Stimulated activated CD4-positive, alpha-beta T cell treated with anti-CD3 and anti-CD28 coated beads, Interleukin-15, amount 100 ng/mL, for 1 hour (primary cell): ENCODE measurements at places on chromosomes 6 and 20.

DNA sequence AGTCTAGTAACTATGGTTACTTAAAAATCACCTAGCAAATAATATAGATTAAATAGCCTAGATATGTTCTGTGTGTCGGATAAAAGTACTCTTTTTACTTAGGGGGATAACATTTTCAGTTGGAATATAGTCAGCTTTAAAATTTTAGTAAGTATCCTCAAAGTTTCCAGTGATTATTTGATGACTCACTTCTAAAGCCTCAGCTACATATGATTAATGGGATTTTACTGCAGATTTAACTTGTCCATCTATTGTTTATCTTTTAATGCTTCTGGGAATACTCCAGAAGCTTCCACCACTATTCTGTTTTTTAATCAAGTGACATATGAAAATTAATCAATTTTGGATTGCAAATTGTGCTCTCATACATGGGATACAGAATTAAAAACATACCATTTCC is 8.7 kb upstream of the TENT5A start:
- DNase-seq = no peak

DNA sequence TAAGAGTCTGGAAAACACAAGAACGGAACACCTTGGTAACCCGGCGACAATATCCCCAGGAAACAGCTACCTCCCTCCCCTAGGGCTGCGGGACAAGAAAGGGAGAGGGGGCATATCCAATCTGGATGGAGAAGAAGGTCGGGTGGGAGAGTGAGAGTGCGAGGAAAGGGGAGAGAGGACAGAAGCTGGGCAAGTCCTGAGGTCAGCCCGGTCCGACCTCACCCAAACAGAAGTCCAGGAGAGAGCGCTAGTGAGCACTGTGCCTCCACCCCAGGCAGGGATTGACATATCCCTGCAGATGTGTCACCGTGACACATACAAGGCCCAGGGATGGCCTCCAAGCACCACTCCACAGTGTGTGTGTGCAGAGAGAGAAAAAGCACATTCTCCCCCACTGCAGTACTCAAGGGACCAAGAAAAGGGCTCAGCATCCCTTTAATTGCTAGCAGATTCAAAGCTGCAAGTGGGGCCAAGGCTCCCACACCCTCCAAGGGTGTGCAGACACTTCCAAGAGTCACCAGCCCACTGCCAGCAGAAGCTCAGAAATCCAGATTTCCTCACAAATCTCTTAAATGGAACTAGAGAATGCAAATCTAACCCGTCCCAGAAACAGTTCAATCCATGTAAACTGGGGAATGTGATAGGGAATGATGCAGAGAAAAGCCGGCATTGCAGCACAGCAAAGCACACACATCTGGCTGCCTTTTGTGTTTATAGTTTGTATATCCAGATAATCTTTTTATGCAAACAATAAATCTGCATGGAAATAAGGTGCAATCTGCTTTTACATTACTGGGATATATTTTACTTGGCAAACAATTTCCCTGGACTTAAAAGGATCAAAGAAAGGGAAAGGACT is 3.1 kb downstream of the PXDC1 start:
- no peak for DNase-seq

GRCh38 chr6:3325210-3325609 is 66.5 kb downstream of the PSMG4 start:
- no peak for DNase-seq

- DNase-seq = no peak
These were observed 14.1 kb upstream of the CPNE5 start for GRCh38 chr6:36853325-36853724.

DNA sequence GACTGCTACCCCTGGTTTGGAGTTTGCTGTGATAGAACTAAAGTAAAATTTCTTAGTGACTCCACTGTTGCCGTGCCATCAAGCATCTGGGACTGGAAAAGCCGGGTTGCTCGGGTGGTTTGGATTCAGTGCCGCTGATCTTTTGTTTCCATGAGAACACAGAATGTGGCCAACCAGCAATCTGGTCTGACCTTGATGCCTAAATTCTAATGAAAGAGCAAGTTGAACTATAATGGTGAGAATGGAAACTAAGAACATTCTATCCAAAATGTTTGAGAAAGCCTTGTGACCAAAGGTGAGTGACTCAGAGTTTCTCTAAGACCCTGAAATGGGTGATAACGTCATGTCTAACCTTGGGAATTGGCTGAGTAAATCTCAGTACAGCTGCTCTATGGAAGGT is 9.9 kb upstream of the PI16 start:
- no peak for DNase-seq
